Inflammatory macrophage treated with lipopolysaccharide for 4 hours (primary cell): ENCODE measurements at places on chromosomes 4 and X.

GRCh38 chrX:20325786-20326388, 59.2 kb upstream of the RPS6KA3 start:
- no peak for DNase-seq

DNA sequence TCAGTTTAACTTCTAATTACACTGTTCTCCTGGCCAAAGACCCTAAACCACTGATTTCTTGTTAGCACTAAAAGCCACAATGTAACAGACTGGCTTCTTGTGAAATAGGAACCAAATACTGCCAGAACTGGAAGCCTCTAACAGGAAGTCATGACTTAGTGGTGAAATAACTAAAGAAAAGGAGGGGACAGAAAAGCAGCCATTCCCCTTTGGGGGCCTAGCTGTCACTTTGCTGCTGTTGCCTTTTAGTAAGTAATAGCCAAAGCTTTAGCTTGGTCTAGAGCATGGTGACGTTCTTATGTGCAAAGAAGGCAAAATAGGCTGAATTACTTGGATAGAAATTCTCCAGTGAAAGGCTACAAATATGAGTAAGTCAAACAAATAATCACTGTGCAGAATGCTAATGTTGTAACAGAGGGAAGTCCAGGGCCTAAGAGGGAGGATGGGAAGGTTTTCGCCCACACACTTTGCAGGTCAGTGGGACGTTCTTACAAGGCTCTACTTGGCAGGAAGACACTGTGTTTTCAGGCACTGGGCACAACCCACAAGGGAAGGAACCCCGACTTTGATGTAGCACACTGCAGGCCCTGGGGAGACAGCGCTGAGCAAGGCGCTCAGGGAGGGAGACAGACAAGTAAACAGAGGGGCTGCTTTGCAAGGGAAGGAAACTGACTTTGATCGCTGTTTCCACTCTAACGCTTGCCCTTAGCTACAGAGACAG, 16.7 kb downstream of the GAB3 start:
- peak; percentile 84 for DNase-seq

- no peak for DNase-seq
Measured at GRCh38 chrX:149641835-149642234, 10.2 kb upstream of the TMEM185A start.

GRCh38 chrX:132712350-132712749, 223.5 kb upstream of the MBNL3 start:
- no peak for DNase-seq

DNA sequence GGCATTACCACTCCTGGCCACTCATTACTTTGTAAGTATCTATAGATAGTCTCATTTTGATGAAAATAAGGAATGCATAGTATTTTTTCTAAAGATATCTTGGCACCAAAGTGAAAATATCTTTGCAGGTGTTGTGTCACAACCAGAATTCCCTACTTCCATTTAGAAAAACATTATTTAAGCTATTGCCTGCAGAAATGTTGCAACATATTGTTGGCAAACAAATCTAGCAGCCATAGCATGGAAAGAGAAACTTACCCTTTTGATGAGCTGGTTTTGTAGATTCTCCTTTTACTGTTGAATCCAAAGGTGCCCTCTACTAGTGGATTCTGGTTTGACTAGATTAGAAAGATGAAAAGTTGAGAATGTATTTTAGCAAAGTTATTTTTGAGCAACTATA, 138.8 kb downstream of the AREG start:
- peak; percentile 23 for DNase-seq

GRCh38 chr4:133152330-133152821, 3.3 kb downstream of the PCDH10 start:
- no peak for DNase-seq
